Fibroblast of the aortic adventitia (primary cell): ENCODE measurements at places on chromosomes 1 and 21. TPM values are rescaled to one million over a fixed set of nuclear protein-coding genes. Genes with fewer than 3 reads are reported as not detected.

- DNase-seq, result no peak
These were observed 506 bp upstream of the SRP9 start for GRCh38 chr1:225777058-225777582.

DNA sequence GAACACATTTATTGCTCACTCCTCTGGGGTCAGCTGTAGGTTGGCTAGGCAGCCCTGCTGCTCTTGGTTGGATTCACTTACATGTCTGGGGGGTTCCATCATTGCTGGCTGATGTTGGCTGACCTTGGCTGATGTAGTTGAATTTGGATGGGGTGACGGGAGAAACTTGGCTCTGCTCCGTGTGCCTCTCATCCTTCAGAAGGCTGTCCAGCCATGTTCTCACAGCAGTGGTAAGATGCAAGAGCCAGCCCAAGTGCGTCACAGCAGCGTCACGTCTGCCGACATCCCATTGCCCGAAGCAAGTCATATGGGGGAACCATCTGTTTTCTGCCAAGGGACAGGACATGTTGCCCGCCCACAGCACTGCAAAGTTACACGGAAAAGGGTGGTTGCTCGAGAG lies 613.5 kb downstream of the MATN1 start:
- peak; percentile 69 for DNase-seq

The CD2 gene
- total RNA-seq, result 0.65 TPM in 1 of 2 replicates, not detected in the other

GRCh38 chr1:159700312-159700711 lies 14.1 kb downstream of the CRP start:
- DNase-seq, result no peak

The MYOG gene
- not detected in 2 replicates for total RNA-seq

GRCh38 chr1:150001415-150001814 lies 9.1 kb downstream of the OTUD7B start:
- peak; percentile 47 for DNase-seq

- DNase-seq, result peak; percentile 39
These were observed 231.8 kb upstream of the IRF2BP2 start for GRCh38 chr1:234841710-234842231.

GRCh38 chr1:6783936-6784559 lies 1.2 kb upstream of the CAMTA1 start:
- peak; percentile 35 for DNase-seq

- no peak for DNase-seq
These were observed 173.9 kb downstream of the GPATCH2 start for GRCh38 chr1:217457016-217457415.

DNA sequence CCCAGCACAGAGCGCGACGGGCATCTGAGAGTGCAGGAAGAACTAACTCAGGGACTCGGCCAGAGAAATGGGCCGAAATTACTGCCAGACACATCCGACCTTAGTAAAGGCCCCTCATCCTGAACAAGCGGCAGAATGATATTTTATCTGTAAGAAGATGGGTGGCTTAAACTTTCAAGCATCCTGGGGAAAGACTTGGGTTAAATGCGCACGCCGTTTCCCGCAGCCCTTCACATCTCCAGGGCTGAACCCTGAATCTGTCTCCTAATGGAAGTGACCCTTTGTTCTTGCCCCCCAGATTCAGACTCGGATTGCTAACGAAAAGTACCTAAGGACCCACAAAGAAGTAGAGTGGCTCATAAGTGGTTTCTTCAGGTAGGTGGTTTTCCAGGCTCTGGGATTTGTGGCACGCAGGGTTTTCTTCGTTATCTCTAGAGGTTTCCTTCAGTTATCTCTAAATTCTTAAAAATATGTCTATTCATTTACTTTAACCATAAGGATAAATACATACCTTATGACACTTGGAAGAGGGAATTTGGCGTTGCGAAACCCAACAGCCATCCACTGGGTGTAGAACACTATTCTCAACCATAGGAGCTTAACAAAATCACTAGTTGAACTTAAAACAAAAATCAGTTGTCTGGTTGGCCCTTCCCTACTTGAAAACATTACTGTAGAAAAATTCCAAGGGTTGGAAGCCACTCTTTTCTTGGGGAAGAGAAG lies 627 bp downstream of the RIIAD1 start:
- peak; percentile 14 for DNase-seq

The TARS2 gene
- total RNA-seq, result 9.8 and 15.9 TPM in 2 replicates

The LCE3D gene
- not detected in 2 replicates for total RNA-seq

GRCh38 chr1:234484218-234484617 lies 5.2 kb upstream of the TARBP1 start:
- peak; percentile 35 for DNase-seq

DNA sequence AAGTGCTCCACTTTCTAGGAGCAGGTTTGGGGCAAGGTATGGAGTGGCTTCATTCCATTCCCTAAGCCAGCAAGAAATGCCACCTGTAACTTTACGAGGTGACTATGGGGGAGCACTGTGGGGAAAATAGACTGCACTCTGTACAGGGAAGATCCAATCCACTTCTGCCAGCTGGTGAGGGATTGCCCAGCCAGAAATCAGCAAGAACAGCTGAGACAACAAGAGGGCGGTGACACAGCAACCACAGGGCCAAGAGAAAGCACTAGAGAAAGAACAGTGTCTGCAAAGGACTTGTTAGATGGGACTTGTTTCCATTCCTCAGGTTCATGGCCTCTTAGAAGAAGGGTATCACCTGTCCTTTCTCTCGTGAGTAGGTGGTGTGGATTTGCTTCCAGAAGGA lies 19.6 kb downstream of the CAPN8 start:
- DNase-seq, result no peak
